HS-5 (cell line): ENCODE measurements at places on chromosomes 5 and 9.

DNA sequence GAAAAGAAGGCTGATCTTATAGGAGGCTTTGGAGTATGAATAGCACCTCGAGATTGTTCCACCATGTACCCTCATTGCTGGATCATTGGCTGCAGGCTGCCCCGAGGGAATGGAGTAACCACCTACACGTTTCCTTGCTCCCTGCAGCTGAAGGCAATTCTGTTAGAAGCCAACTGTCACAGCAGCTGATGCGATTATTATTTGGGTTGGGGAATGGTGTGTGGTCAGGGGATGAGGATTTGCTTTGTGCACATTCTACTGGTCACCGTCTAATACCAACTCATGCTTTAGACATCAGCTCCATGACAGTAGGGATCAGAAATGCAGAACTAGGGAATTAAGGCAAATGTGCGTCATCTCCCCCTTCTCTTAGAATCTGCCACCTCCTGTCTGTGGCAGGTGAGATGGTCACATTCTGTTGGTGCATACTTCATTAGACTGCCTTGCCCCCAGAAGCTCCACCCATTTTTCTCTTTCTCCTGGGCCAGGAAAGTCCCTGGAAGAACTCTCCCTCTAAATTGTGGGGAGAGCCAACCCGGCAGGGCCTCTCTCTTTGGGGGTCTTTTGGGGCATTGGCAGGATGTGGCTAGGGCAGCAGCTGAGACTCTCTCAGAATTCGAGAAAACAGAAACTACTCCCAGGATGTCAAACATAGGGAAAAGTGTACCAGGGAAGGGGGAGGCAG lies 32.8 kb downstream of the NEUROG1 start:
- DNase-seq, result no peak

GRCh38 chr5:16179936-16180788 lies 571 bp upstream of the MARCHF11 start:
- DNase-seq, result no peak

- no peak for DNase-seq
These were observed 67.8 kb downstream of the CAMSAP1 start for GRCh38 chr9:135839516-135839915.

- DNase-seq, result no peak
These were observed 290.0 kb downstream of the NR3C1 start for GRCh38 chr5:143113461-143113860.

GRCh38 chr9:92619601-92620300 lies 50.2 kb downstream of the IPPK start:
- no peak for DNase-seq

GRCh38 chr9:13459071-13459470 lies 179.6 kb upstream of the MPDZ start:
- no peak for DNase-seq

- no peak for DNase-seq
These were observed 70.3 kb downstream of the SH3RF2 start for GRCh38 chr5:146006470-146007190.
